Hindlimb muscle (tissue), 1 donor: ENCODE measurements at places on chromosomes 13 and 19. TPM values are rescaled to one million over a fixed set of nuclear protein-coding genes. Genes with fewer than 3 reads are reported as not detected.

PSG3 gene
- not detected for polyA plus RNA-seq

KCNRG gene
- 1.1 TPM for polyA plus RNA-seq

DNA sequence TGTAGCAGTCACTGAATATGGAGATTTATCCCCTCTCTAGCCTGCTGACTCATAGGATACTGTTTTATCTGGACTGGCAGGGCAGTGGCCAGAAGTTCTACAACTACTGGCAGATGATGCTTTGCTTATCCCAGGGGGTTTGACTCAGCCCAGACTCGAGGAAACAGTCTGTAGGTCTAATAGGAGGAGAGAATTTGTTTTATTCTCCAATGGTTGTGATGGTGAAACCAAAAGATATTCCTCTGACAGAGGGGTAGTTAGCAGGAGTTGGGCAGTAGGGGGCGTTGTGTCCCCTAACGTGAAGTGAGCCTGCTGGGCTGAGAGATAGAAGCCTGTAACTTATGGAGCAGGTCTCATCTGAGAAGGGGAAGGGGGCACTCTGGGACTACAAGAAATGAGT is 74.9 kb downstream of the WTIP start:
- DNase-seq = no peak

GRCh38 chr13:98510156-98510509 is 66.8 kb downstream of the STK24 start:
- no peak for DNase-seq

DNA sequence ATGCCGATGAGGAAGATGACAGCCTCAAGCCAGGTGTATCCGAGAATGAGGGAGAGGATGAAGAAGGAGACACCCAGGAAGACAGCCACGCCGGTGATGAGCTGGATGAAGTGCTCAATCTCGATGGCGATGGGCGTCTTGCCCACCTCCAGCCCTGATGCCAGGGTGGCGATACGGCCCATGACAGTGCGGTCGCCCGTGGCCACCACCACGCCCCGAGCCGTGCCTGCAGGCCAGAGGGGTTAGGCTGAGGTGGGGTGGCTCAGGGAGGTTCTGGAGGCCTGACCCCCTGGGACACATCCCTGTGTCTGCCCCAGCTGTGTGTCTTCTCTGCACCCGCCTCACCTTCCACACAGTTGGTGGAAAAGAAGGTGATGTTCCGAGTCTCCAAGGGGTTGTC is 9.1 kb downstream of the ATP1A3 start:
- no peak for DNase-seq

DNA sequence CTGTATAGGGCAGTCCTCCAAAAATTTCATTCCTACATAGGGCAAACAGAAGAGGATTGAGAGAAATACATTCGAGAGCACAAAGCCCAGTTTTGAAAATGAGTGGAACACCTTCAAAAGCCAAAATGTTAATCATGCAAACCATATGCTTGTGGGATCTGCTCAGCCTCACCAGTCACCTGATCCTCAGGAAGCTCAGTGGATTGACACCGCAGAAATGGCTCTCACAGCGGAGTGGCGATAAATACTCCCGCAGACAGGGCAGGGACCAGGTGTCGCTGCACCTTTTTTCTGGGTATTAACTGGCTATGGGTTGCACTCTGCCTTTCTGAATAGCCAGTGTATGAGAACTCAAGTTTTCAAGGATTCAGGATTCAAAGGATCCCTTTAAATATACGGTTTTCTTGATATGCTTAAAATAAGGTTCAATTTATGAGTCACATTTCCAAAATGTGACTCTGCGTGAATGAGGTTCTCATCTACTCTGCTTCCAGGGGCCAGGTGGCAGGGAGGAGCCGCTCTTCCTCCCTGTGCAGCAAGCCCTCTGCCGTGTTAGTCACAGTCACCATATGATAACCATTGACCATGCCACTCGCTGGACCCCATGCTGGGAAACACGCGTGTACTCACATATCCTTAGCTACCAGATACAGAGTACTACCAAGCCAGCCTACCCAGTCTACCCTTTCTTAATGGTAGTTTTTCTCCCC is 18.3 kb upstream of the DHRS12 start:
- no peak for DNase-seq

GRCh38 chr19:31538879-31539278 is 189.6 kb upstream of the TSHZ3 start:
- DNase-seq = no peak

NLRP11 gene
- not detected for polyA plus RNA-seq
